ENCODE measurements at places on chromosomes 2 and 18. TPM values are rescaled to one million over a fixed set of nuclear protein-coding genes. Genes with fewer than 3 reads are reported as not detected.

GRCh38 chr2:64804651-64805050 lies 150.9 kb upstream of the SERTAD2 start:
- no peak overlapping the region for H3K27ac ChIP-seq
- no peaks in the 10 kb centered on the region for H3K36me3 ChIP-seq
- no peaks in the 10 kb centered on the region for H3K27me3 ChIP-seq
- no peak overlapping the region for H3K4me3 ChIP-seq
- DNase-seq, result no peak
- H3K4me1 ChIP-seq, result no peaks in the 10 kb centered on the region

DNA sequence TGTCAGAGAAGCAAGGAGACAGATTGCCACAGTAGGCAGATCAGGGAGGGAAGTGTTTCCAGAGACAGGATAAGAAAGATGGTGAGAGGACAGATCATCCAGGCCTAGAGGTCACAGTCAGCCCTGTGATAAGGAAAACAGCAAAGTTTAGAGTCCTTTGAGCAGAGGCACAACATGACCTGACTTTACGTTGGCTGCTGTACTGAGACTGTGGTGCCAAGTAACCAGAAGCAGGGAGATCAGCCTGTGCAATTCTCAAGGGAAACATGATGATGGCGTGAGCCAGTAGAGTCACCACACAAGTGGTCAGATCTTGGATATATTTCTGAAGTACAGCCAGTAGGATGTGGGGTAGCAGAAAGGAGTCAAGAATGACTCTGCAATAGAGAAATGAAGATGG lies 43.7 kb downstream of the SMC6 start:
- H3K27me3 ChIP-seq, result no peaks in the 10 kb centered on the region
- no peak overlapping the region for H3K4me3 ChIP-seq
- H3K4me1 ChIP-seq, result no peaks in the 10 kb centered on the region
- no peaks in the 10 kb centered on the region for H3K36me3 ChIP-seq

The EVX2 gene
- total RNA-seq, result not detected

DNA sequence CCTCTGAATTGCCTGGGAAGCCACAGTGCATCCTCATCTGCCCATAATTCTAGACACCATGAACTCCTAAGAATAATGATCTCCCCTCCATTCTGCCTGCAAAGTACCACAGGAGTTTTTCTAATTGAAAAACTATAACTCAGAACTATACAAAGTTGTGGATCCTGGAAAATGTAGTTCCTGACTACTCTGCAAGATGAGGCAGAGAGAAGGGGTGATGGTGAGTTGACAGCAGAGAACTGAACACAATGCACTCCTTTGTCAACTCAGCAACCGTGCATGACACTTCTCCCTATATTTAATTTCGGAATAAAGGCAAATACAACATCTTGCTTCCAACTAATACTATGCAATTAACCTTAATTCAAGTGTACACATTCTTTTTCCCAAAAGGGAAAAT lies 471.1 kb upstream of the FAM98A start:
- H3K4me1 ChIP-seq, result no peaks in the 10 kb centered on the region
- no peak overlapping the region for H3K27ac ChIP-seq
- no peak for DNase-seq
- H3K36me3 ChIP-seq, result no peaks in the 10 kb centered on the region
- no peak overlapping the region for H3K4me3 ChIP-seq

GRCh38 chr2:100563407-100564247 lies 834 bp downstream of the PDCL3 start:
- peak overlapping the region; percentile 65 for H3K4me3 ChIP-seq
- no peak for DNase-seq
- peaks cover 3% of the 10 kb centered on the region for H3K36me3 ChIP-seq
- H3K27ac ChIP-seq, result peak overlapping the region; percentile 89
- peaks cover 7% of the 10 kb centered on the region for H3K4me1 ChIP-seq

DNA sequence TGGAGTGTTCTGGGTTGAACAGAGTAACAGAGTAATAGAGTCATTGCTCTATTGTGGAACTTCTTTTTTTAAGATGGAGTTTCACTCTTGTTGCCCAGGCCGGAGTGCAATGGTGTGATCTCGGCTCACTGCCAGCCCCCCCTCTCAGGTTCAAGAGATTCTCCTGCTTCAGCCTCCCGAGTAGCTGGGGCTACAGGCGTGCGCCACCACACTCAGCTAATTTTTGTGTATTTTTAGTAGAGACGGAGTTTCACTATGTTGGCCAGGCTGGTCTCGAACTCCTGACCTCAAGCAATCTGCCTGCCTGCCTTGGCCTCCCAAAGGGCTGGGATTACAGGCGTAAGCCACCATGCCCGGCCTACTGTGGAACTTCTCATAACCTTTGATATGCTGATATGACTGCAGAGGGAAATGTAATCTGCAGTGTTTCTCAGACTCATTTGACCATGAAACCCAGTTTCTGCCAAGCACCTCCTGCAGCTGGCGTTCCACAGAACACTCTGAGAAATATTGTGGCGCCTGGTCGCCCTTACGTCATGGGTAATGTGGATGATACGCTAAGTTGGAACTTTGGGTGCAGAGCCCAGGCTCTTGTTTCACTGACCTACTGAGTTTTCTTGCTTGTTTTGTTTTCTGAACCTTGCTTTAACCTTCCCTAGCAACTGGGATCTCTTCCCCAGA lies 213.8 kb downstream of the BCL2 start:
- H3K27ac ChIP-seq, result no peak overlapping the region
- no peaks in the 10 kb centered on the region for H3K4me1 ChIP-seq
- DNase-seq, result no peak
- H3K36me3 ChIP-seq, result no peaks in the 10 kb centered on the region

DNA sequence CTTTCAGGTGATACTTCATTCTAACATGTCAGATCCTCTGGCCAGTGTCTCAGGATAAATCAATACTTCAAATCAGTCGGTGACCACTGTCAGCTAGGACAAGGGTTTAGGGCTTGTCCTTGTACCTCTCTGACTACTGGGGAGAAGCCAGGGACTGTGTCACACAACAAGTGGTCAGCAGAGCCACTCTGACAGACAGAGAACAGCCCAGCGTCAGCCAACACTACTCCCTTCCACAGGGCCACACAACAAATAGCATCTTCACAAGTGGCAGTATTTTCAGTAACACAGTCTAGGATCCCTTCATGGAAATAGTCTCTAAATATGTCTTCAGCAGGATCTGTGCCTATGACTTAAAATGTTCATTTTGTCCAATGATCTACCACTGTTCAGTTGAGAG lies 14.2 kb downstream of the FLACC1 start:
- no peak for DNase-seq
- H3K36me3 ChIP-seq, result no peaks in the 10 kb centered on the region
- H3K27me3 ChIP-seq, result no peaks in the 10 kb centered on the region
- no peak overlapping the region for H3K27ac ChIP-seq
- no peaks in the 10 kb centered on the region for H3K4me1 ChIP-seq

The CTAGE1 gene
- total RNA-seq, result not detected

GRCh38 chr2:34447097-34447496 lies 848.0 kb upstream of the FAM98A start:
- H3K4me1 ChIP-seq, result no peaks in the 10 kb centered on the region
- no peak overlapping the region for H3K4me3 ChIP-seq
- no peaks in the 10 kb centered on the region for H3K27me3 ChIP-seq
- no peak for DNase-seq
- H3K27ac ChIP-seq, result no peak overlapping the region

The TRIM54 gene
- total RNA-seq, result not detected
